ENCODE measurements at places on chromosomes 4 and X.

DNA sequence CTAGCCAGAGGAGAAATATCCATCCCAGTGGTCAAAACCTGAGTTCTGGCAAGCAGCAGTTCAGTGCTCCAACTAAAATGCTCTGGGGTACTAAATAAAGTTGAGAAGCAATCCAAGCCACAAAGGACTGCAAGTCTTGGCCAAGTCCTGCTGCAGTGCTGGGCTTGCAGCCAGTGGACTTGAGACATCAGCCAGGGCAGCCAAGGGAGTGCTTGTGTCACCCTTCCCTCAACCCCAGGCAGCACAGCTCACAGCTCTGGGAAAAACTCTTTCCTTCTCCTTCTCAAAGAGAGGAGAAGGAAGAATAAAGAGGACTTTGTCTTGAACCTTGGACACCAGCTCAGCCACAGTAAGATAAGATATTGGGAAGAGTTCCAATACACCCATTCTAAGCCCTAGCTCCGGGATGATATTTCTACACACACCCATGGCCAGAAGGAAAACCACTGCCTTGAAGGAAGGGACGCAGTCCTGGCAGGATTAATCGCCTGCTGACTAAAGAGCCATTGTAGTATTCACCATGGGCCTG lies 99.8 kb downstream of the PTCHD1 start:
- no peak for DNase-seq

GRCh38 chrX:120727911-120728310 lies 98.1 kb upstream of the C1GALT1C1 start:
- no peak for DNase-seq

DNA sequence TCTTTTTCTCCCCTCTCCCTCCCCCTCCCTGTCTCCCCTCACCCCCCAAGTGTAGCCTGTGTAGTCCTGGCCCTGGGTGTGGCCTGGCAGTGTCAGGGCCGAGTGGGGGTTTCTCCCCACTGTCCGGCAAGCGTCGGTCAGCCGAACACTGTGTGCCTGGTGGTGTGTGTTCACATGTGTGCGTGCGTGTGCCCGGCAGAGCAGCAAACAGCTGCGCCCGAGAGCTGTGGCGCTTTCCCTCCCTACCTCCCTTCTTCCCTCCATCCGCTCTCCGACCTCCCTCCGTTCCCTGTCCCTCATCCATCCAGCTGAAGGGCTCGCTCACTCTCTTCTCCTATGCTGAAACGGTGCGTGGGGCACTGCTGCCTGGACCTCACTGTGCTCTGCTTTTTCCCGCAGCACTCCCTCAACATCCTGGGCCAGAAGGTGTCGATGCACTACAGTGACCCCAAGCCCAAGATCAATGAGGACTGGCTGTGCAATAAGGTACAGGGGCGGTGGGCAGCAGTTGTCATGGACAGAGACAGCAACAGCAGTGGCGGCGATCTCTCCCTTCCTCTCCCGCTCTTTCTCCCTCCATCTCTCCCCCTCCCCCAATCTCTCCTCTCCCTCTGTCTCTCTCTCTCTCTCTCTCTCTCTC lies 17.4 kb upstream of the UBA1 start:
- DNase-seq, result no peak

DNA sequence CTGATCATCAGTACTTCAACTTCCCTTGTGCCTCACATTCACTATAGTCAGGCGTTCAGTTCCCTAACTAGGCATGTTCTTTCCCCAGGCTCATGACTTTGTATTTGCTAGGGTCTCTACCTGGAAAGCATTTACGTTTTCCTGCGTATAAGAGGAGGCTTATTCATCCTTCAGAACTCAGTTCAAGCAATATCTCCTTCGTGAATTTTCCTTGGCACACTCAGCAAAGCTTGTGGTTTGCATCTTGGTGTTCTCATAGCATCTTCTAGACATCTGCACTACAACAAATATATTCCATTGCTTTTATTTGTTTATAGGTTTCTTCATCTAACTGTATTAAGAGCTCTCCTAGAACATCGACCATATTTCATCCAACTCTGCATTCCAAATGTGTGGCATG lies 2.6 kb downstream of the CXCL6 start:
- no peak for DNase-seq

DNA sequence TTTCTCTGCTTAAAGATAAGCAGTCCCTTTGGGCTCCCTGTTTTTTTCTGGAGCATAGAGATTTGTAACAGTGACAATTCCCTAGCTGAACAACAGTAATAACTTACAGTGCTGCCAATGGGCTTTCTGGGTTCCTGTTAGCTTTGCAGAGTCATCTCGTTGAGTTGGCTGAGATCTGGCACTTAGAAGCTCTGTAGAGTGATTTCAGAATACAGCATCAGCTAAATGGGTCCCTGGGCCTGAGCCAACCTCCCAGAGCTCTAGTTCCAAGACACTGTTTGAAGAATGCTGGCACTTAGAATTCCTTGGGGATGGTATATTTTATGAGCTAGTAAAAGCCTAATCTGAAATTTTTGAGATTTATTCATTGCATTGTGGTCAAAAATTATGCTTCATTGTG lies 43.5 kb upstream of the SERTM2 start:
- no peak for DNase-seq

- peak; percentile 25 for DNase-seq
Measured at GRCh38 chr4:14165222-14165920, 537.8 kb upstream of the BOD1L1 start.

GRCh38 chr4:183816077-183816476 lies 89.0 kb upstream of the STOX2 start:
- no peak for DNase-seq

DNA sequence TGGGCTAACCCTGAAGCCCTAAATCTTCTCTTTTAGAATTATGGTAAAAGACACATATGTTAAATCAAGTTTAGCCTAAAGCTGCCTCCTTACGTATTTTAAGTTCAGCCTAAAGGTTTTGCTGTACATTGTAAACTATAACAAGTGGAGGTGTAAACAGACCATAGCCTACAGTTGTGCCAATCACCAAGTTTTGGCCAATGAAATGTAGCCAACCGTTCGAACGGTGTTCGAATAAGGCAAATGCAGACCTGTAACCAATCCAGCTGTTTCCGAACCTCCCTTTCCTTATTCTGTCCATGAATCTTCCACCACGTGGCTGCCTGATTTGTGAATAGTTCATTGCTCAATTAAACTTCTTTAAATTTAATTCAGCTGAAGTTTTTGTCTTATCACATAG lies 52.1 kb upstream of the TBC1D9 start:
- DNase-seq, result no peak

- no peak for DNase-seq
Measured at GRCh38 chrX:35711281-35711680, 86.9 kb upstream of the MAGEB16 start.

DNA sequence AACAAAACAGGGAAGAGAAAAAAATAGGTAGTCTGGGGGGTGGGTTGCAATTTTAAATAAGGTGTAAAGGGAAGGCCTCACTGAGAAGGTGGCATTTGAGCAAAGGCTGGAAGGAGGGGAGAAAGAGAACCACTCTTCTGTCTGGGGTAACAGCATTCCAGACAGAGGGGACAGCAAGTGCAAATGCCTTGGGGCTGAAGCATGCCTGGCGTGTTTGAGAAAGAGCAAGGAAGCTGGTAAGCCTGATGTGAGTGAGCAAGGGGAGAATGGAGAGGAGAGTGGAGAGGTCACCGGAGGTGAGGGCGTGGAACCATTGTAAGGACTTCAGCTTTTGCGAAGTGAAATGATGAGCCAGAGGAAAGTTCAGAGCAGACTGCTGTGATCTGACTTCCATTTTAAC lies 19.7 kb upstream of the DOCK11 start:
- DNase-seq, result no peak

GRCh38 chr4:53595834-53596233 lies 4.5 kb upstream of the LNX1 start:
- DNase-seq, result no peak

GRCh38 chrX:140602140-140602539 lies 97.3 kb upstream of the SOX3 start:
- DNase-seq, result no peak

DNA sequence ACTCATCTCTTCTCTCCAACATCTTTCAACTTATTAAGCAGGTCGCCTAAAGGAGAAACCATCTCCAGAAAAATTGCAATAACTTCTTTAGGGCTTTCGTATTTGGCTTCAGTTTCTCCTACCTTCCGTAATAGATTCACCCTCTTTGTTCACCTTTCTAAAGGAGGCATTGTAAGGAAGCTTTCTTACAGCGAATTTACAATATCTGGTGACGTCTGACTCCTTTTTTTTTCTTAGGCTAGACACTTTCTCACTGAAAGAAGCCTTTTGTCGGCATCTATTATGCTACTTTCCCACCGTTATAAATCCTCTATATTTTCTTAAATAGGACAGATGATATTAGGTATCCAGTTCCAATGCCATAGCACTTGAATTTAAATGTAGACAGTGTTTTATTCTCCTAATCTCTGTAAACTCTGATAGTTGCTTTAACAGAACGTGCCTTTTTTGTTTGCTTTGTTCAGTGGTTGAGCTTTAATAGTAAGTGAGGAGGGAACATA lies 302.4 kb downstream of the IL1RAPL1 start:
- DNase-seq, result no peak

- no peak for DNase-seq
Measured at GRCh38 chrX:4831574-4831973, 1118.1 kb upstream of the PRKX start.

DNA sequence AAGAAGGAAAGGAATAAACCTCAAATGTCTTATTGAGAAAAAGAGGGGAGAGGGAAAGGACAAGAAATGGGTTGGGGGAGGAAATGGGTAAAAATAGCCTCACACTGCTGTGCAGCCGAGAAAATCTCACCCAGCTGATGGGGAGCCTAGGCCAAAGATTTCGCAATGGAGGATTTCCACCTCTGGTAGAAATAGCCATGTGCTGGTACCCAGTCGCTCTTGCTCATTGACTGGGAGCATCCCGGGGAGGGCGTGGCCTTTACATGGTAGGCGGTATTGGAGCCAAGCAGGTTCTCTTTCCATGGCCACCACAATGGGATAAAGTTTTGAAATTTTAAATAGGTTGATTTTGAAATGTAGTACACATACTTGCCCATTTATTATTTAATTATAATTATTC lies 255.1 kb upstream of the LDB2 start:
- DNase-seq, result no peak

- no peak for DNase-seq
Measured at GRCh38 chr4:176949029-176949428, 156.3 kb upstream of the VEGFC start.

- DNase-seq, result no peak
Measured at GRCh38 chr4:74408639-74409038, 36.3 kb upstream of the AREG start.

DNA sequence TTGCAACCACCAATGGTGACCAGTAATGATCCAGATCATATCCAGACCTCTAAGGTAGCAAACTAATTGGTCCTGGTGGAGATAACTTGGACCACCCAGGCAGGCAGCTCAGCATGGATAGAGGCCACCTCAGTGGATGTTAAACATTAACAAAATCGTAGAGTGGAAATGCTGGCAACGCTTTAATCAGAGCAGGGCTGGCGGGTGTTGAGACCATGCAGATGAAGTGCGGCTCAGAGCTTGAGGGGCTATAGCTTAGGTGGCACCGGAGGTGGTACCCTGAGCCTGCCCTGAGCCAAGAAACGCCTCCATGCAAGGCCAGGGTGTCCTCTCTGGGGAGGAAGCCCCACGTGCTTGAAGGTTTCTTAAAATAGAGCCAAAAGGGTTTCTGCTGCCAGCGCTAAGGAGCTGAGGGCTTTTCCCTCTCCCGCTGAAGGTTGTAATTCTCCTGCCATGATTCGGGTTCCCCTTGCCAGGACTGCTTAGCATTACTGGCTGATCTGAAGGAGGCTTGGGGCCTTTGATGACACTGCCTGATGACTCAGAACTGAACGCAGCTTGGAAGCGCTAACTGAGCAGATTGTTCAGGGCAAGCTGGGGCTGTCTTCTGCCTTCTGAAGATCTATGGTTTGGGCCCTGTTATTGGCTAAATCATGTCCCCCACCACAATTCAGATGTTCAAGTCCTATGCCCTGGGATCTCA lies 177.8 kb upstream of the ATP6AP2 start:
- no peak for DNase-seq

DNA sequence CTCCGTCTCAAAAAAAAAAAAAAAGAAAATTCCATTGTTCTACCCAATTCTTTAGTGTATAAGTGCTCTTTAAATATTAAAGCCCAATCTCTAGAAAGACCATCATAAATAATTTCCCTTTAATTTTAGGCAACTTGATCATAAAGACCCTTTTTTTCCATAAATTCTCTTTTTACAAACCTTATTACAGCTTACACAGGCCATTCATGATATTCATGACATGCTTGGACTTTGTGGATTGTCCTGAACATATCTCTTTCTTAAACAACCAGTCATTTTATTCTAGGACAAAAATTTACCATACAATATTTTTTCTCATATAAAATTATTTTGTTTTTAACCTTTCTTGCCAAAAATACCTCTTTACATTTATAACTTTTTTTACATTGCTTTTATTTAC lies 30.5 kb downstream of the TLR8 start:
- no peak for DNase-seq

DNA sequence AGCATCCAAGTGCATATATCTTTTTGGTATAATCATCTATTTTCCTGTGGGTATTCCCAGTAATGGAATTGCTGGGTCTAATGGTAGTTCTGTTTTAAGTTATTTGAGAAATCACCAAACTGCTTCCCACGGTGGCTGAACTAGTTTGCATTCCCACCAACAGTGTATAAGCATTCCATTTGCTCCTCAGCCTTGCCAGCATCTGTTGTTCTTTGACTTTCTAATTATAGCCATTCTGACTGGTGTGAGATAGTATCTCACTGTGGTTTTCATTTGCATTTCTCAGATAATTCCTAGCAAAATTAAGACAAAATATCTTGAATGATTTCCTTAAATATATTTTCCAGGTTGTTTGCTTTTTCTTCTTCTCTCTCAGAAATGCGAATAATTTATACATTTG lies 341.1 kb downstream of the GBA3 start:
- DNase-seq, result no peak

DNA sequence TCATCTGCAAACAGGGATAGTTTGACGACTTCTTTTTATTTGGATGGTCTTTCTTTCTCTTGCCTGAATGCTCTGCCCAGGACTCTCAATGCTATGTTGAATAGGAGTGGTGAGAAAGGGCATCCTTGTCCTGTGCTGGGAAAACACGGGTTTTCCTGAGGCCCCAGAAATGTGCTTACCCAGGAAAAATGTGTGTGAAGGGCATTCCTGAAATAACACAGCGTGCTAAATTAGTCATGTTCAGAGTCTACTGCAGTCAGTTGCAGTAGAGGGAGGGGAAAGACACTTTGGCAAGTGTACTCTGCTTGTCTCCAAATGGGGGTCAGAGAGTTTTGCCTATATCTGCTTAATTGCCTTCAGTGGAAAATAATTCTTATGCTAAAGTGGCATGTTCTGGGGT lies 153.9 kb downstream of the CCNG2 start:
- no peak for DNase-seq

- no peak for DNase-seq
Measured at GRCh38 chr4:184262901-184263300, 45.2 kb upstream of the ENPP6 start.

DNA sequence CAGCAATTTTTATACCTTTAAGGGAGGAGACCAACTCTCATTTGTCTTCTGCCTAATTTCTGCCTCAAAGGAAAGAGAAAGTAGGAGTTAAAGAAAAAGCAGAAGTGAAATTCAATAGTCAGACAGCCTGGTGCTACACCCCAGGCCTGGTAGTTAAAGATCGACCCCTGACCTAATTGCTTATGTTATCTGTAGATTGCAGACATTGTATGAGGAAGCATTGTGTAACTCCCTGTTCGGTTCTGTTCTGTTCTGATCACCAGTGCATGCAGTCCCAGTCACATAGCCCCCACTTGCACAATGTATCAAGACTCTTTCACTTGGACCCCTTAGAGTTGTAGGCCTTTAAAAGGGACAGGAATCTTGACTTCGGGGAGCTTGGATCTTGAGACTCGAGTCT lies 335.9 kb upstream of the AR start:
- no peak for DNase-seq
